ENCODE measurements at places on chromosomes 2 and 18. TPM values are rescaled to one million over a fixed set of nuclear protein-coding genes. Genes with fewer than 3 reads are reported as not detected.

DNA sequence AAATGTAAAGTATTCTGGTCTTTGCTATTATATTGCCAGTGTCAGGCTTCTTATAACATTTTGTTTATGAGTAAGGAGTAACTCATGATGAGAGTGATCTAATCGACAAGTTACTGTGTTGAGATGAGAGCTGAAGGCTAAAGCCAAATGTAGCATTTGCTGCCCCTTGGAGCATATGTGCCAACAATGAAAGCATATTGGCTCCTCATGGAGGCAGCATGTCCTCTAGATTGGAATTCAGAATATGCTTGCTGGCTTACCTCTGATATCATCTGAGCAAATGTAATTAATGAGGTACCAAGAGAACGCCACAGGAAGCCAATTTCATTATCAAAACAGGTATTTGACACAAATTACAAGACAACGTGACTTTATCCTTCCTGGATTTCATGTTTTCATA lies 781.1 kb upstream of the FSHR start:
- no peak for DNase-seq

DNA sequence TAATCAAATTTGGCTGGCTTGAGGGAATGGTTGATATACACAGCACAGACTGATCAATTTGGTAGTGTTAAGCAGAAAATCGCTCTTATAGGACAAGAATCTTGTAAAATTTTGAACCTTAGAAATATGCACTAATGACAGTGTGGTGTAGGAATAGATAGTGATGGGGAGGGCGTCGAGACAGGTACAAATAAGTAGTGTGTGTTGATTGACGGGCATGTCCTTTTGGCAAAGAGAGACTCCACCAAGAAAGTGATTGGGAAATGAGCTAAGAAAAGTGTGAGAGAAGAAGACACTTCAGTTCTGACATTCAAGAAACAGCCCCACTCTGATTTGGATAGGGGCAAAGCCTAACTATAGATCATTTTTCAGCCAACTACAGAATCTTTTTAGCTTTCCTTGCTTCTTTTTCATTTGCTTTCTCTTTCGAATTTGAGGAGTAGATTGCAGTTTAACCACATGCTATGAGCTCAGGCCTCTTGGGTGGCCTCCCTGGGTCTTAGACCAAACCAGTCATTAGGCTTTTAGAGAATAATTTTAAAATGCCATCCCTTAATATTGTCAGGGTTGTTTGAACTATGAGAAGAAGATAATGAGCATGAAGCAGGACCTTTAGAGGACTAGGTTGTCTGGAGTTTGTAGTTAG lies 127.1 kb downstream of the CERS6 start:
- no peak for DNase-seq

- no peak for DNase-seq
Measured at GRCh38 chr2:3667151-3667631, 9.2 kb downstream of the ALLC start.

RPL31 gene
- total RNA-seq, result 1,385 TPM

NXPH2 gene
- total RNA-seq, result not detected

CDH2 gene
- total RNA-seq, result not detected

PSTPIP2 gene
- total RNA-seq, result 26.6 TPM

DNA sequence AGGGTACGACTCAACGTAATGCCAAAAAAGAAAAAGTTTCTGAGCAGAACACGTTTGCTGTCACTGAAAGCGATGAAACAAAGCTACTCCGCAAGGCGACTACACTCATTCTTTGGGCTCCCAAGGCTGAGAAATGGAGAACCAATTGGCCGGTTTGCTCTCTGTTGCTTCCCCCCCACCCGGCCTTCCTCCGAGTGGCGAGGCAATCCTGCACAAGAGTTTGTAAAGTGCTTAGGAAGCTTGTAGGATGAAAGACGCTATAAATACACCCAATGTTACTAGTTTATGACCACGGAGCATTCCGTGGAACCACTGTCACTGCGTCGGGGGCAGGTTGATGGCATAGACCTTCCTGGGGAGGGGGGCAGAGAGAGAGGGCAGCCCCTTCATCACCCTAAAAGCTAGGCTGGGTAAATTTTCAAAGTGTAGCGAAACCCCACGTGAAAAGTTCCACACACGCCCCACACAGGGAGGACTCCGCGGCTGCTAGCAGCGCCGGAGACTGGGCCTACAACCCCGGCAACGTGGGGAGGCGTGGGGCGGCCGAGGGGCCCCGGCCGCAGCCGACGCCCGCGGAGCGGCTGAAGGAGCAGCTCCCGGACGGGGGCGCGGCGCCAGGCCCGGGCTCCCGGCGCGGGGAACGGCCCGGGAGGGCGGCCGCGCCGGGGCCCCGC lies 915 bp downstream of the CUL3 start:
- peak; percentile 30 for DNase-seq

DNA sequence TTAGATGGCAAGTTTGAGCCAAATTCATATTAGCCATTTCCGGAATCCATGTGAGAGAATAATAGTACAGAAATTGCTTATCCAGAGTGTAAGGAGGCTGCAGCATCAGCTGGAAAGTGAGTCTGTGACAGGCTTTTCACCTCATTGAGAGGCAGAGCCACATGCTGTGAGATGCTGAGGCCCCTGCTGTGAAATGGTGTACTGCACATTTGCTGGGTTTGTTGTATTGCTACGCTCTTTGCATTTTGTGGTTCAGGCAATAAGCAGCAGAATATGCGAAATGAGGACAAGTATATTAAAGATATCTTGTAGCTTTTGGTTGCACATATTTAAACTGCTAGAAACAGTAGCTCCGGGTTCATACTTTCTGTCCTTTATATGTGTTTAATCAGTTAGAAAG lies 37.0 kb downstream of the NABP1 start:
- no peak for DNase-seq

GRCh38 chr2:65710779-65711295 lies 278.4 kb upstream of the SPRED2 start:
- DNase-seq, result no peak

DNA sequence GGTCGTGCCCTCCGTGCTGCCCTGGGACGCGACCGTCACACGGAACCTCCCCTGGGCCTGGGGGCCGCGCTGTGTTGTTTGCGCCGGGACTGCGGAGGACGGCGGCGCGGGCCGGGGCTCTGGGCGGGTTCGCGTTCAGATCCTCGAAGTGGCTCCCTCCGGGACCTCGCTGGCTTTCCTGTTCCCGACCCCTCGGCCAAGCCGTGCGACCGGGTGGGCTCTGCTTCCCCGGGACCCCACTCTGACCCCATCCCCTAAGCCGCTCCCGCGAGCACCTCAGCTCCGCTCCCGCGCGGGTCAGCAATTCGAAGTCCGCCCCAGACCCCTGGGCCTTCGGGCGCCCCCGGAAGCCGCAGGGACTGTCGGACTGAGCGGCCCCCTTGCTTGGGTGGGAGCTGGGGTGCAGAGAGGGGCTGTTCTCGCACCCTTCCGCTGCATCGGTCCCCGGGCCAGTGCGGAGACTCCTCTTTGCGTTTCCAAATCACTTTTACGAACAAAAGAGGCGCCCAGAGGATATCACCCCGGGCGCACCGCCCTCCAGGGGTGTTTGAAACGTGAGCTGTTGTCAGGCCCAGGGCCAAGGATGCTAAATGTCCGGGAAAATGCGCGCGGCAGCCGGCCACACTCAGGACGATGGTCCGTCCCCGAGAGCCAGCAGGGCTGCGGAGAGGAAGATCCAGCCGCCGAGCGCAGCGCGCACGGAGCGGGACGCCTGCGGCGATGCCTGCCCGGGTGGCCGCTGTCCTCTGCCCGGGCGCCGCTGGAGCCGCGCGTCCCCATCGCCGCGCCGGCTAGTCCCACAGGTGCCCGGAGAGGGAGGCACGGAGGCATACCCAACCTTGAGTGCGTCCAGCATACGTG lies 73.5 kb downstream of the ZCCHC2 start:
- peak; percentile 8 for DNase-seq

GRCh38 chr2:170950221-170950761 lies 21.2 kb downstream of the GORASP2 start:
- DNase-seq, result no peak

DNA sequence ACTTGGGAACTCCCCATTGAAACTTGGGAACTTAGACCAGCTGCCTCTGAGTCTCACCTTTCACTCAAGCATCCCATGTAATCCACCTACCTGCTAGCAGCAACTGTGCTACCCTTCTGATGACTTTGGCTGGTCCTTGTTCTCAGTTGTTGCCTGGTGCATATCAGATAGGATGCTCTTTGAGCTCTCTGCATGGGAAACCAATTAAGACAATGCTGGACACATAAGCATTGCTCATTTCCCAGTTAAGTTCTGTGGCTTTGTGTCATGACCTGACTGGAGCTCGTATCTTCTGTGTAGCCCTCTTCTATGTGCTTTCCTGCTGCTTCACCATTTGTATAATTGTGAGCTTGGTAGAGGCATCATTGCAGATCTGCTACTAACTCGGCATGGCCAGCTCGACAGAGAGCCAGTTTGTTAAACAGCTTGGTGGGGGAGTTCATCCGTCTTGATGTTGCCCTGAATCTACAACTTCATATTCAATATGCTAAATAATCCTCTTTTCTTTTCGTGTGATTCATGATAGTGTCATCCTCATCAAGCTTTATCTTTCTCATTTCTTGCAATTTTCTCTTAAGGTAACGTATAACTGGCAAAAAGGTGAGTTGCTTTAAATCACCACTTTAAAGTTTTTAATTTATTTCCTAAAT lies 447.5 kb upstream of the SLC14A2 start:
- DNase-seq, result no peak

- no peak for DNase-seq
Measured at GRCh38 chr18:21300908-21301200, 58.8 kb downstream of the GREB1L start.

CRACDL gene
- 0.19 TPM for total RNA-seq

OTOS gene
- total RNA-seq, result not detected

- DNase-seq, result peak; percentile 0
Measured at GRCh38 chr2:240459401-240460252, 24.2 kb downstream of the GPC1 start.

DNA sequence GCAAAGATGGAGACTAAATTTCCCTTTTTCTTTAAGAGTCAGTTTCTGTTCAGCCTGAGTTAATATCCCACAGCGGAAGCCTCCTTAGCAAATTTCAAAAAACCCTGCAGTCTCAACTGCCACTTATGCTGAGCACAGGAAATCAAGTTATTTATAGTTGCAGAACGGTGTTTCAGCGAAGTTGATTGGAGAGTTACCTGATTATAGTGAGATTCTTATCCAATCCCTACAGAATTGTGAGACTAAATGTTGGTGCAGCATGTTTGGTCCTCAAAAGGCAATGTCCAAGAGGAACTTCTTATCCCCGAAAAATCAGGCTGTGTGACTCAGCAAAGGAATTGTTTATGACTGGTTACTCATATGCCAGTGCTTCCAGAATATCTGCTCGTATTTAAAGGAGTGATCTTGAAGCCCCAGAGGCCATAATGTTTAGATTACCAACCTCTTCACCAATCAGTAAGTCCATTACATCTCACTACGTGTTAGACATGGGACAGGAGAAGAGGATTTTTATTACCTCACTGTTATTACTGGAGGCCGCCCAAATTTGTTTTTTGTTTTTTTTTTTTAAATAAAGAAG lies 67.9 kb downstream of the LRRFIP1 start:
- no peak for DNase-seq

- no peak for DNase-seq
Measured at GRCh38 chr2:240162032-240162431, 21.6 kb upstream of the OTOS start.

- no peak for DNase-seq
Measured at GRCh38 chr18:55093295-55093694, 134.0 kb upstream of the CCDC68 start.

GRCh38 chr2:176555781-176556180 lies 286.5 kb downstream of the MTX2 start:
- no peak for DNase-seq

Measured in activated T-cell treated with anti-CD3 and anti-CD28 coated beads, Interleukin-2, amount 50 U/mL, for 72 hours (primary cell).